ENCODE measurements at places on chromosomes 4 and X. TPM values are rescaled to one million over a fixed set of nuclear protein-coding genes. Genes with fewer than 3 reads are reported as not detected.

DNA sequence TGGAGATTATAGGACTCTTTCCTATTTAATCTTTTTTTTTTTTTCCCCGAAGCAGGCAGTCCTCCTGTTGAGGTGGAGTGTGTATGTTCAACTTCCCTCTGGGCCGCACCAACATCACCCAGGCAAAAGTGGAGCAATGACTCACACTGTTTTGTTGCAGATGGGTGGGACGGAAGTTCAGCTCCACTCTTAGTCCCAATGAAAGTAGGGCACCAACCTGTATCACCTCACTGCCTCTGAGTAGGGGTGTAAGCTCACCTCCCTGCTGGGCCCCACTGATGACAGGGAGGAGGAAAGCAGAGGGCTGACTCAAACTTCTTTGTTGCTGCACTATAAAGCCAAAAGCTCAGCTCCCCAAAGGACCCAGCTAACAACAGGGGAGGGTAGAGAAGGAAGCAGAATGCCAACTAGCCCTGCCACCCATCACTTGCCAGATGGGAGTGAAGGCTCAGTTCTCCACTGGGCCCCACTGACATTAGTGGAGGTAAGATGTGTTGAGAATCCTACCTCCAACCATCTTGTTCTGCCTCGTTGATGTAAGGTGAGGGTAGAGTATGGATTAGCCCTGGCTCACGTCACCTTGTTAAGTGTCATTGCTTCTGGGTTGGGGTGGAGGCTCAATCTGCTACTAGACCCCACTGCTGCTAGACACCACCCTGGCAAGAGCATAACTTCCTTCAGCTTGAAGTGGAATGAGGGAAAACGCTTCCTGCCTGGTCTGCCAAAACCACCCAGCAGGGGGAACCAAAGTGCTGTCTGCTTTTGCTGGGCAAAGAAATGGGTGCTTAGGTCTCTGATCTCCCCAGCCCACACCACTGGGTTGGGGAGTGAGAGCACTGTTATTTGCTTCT is 14.1 kb downstream of the RPS6KA3 start:
- peak overlapping the region; percentile 66 for H3K27ac ChIP-seq
- H3K27me3 ChIP-seq: no peaks in the 10 kb centered on the region
- peaks cover 6% of the 10 kb centered on the region for H3K36me3 ChIP-seq
- peaks cover 18% of the 10 kb centered on the region for H3K4me1 ChIP-seq
- H3K4me3 ChIP-seq: no peak overlapping the region

- H3K27ac ChIP-seq: no peak overlapping the region
- no peaks in the 10 kb centered on the region for H3K36me3 ChIP-seq
- H3K4me3 ChIP-seq: no peak overlapping the region
- no peaks in the 10 kb centered on the region for H3K27me3 ChIP-seq
- DNase-seq: no peak
Observed at GRCh38 chrX:22220941-22221340, 51.8 kb upstream of the CBLL2 start.

DNA sequence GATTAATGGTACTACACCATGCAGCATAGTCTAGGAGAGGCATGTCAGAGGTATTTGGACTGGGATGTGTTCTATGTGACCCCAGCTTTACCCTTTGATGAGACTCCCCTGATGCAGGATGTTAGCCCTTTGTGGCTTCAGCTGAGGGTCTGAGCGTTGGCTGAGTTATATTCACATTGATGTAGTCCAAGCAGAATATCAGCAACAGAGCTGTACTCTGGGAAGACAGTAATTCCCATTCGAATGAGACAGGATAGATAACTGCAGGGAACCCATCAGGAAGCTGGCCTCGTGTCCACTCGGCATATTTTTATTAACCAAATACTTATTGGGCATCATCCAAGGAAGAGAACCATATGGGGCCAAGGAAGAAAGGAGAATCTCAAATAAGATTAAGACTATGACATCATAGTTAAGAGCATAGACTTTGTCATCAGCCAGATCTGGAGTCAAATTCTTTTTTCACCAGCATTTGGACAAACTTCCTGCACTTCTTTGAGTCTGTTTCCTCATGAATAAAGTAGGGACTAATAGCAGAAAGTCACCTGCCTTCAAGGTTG is 198.1 kb downstream of the SOWAHB start:
- H3K36me3 ChIP-seq: no peaks in the 10 kb centered on the region
- no peaks in the 10 kb centered on the region for H3K4me1 ChIP-seq
- no peak for DNase-seq
- no peak overlapping the region for H3K27ac ChIP-seq
- no peak overlapping the region for H3K4me3 ChIP-seq

DNA sequence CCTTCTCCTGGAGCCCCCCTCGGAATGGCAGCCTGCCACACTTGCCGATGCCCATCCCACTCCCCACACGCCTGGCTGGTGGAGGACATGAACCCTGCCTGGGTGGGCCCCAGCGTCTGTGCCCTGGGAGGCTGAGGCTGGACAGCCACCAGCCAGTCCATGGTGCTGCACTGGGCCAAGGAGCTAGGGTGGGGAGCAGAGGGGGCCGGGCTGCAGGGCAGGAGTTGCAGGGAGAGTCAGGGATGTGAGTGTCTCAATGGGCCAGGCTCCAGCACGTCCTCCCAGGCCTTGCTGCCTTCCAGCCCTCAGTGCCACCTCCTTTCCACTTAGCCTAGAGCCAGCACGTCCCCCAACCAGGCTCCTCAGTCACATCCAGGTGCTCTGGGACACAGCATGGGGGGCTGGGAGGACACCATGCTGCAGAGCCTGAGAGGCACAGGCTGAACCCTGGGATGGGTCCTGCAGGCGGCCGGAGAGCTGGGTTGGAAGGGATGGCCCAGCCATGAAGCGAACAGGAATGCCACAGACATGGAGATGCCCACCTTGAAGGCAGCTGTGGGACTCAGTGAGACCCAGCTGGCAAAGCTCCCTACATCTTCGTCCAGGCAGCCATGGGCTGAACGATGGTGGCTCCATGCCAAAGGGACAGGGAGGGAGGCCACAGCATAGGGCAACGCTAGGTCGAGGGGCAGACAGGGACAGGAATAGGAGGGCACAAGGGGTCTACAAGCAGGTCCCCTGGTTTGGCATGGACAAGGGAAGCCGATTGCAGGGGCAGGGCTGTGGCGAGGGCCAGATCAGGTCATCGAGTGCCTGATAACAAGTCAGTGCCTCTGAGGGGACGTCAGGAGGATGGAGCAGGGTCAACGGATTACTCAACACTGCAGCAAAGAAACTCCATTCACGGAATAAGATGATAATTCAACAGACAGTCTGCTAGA is 30.1 kb upstream of the MXD4 start:
- H3K4me1 ChIP-seq: peaks cover 68% of the 10 kb centered on the region
- H3K36me3 ChIP-seq: peaks cover 2% of the 10 kb centered on the region
- DNase-seq: no peak
- peak overlapping the region; percentile 85 for H3K27ac ChIP-seq
- no peak overlapping the region for H3K4me3 ChIP-seq

DNA sequence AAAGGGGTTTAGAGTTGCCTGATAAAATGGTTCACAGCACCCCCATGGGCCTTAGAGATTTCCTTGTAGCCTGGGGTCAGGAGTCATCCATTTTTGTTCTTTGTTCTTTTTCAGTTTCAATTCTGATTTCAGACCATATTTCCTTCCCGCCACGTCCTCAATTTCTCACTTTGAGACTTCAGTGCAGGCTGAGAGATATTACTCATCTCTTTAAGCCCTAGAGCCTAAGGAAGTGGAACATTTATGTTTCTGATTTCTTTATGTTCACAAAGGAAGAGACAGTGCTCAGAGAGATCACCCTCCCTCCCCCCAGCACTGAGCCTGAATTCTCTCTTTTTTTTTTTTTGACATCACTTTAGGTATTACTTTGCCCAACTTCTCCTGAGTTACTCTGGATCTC is 56.3 kb downstream of the MSN start:
- H3K36me3 ChIP-seq: peaks cover 57% of the 10 kb centered on the region
- peaks cover 71% of the 10 kb centered on the region for H3K4me1 ChIP-seq
- H3K27ac ChIP-seq: peak overlapping the region; percentile 64

- H3K36me3 ChIP-seq: no peaks in the 10 kb centered on the region
- H3K4me3 ChIP-seq: no peak overlapping the region
- no peak overlapping the region for H3K27ac ChIP-seq
Observed at GRCh38 chr4:167428156-167428555, 193.9 kb upstream of the SPOCK3 start.

DNA sequence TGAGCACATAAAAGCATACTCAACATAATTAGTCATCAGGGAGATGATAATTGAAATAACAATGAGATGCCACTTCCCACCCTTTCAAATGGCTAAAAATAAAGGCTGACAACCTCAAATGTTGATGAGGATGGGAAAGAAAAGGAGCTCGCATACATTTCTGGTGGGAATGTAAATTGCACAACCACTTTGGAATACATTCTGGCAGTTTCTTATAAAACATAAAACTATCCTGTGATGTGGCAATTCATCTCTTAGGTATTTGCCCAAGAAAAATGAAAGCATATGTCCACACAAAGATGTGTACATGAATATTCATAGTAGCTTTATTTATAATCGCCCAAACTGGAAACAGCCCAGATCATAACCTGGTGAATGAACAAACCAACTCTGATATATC is 687 bp upstream of the ZNF275 start:
- no peak overlapping the region for H3K27ac ChIP-seq
- H3K4me1 ChIP-seq: peaks cover 33% of the 10 kb centered on the region
- no peak for DNase-seq
- H3K4me3 ChIP-seq: peak overlapping the region; percentile 46
- H3K27me3 ChIP-seq: no peaks in the 10 kb centered on the region
- peaks cover 12% of the 10 kb centered on the region for H3K36me3 ChIP-seq

DNA sequence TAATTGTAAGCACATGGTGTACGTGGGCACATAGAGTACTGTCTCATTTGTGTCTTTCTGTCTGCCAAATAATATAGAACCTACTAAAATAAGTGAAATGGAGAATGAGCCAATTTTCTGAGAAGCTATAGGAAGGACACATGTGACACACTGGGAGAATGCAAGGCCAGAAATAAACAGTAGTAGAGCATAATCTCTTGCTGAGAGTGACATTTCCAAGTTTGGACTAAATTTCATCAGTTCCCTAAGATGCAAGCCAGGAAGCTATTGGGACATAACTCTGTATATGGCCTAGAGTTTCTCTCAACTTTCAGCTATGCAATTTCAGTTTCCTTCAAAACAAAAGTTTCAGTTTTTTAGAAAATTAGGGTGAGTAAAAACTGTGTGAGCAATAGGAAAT is 638.7 kb downstream of the PCDH18 start:
- no peaks in the 10 kb centered on the region for H3K4me1 ChIP-seq
- H3K27ac ChIP-seq: no peak overlapping the region
- no peaks in the 10 kb centered on the region for H3K36me3 ChIP-seq
- DNase-seq: no peak
- no peak overlapping the region for H3K4me3 ChIP-seq

GRCh38 chr4:173013232-173013930 is 155.2 kb upstream of the GALNT7 start:
- H3K4me1 ChIP-seq: no peaks in the 10 kb centered on the region
- DNase-seq: peak; percentile 39
- H3K27me3 ChIP-seq: no peaks in the 10 kb centered on the region
- no peak overlapping the region for H3K27ac ChIP-seq

GRCh38 chr4:67702166-67702565 is 1.2 kb upstream of the UBA6 start:
- peaks cover 3% of the 10 kb centered on the region for H3K36me3 ChIP-seq
- DNase-seq: no peak
- H3K27ac ChIP-seq: no peak overlapping the region

- no peak overlapping the region for H3K27ac ChIP-seq
- no peaks in the 10 kb centered on the region for H3K27me3 ChIP-seq
- no peak for DNase-seq
- H3K4me1 ChIP-seq: no peaks in the 10 kb centered on the region
Observed at GRCh38 chr4:126455865-126456264, 1141.1 kb downstream of the FAT4 start.

- no peak for DNase-seq
- H3K4me3 ChIP-seq: peak overlapping the region; percentile 75
- no peaks in the 10 kb centered on the region for H3K36me3 ChIP-seq
- H3K27me3 ChIP-seq: no peaks in the 10 kb centered on the region
- peaks cover 22% of the 10 kb centered on the region for H3K4me1 ChIP-seq
- H3K27ac ChIP-seq: no peak overlapping the region
Observed at GRCh38 chr4:8427761-8428287, 12.7 kb downstream of the ACOX3 start.

DNA sequence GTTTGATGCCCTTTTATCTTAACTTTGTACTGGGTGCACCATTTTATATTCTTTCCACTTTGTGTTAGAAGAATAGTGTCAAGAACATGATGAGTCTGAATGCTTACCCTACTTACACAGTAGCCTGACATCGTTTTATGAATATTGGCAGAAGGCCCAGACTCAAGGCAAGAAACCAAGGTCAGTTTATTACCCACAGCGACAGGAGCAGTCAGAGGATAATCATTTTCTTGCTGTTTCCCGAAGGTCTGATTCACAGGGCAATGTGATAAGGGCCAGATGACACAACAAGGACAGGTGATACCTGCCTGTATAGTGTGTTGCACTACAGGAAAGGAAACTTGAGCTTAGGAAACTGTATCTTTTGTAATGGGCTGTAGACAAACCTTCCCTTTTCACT is 417.4 kb downstream of the SPOCK3 start:
- no peak overlapping the region for H3K4me3 ChIP-seq
- no peak for DNase-seq
- no peaks in the 10 kb centered on the region for H3K4me1 ChIP-seq
- no peaks in the 10 kb centered on the region for H3K36me3 ChIP-seq
- H3K27ac ChIP-seq: no peak overlapping the region

- no peaks in the 10 kb centered on the region for H3K27me3 ChIP-seq
- no peaks in the 10 kb centered on the region for H3K4me1 ChIP-seq
- no peak overlapping the region for H3K27ac ChIP-seq
- H3K4me3 ChIP-seq: no peak overlapping the region
Observed at GRCh38 chrX:154815274-154815818, 10.1 kb upstream of the MPP1 start.

DNA sequence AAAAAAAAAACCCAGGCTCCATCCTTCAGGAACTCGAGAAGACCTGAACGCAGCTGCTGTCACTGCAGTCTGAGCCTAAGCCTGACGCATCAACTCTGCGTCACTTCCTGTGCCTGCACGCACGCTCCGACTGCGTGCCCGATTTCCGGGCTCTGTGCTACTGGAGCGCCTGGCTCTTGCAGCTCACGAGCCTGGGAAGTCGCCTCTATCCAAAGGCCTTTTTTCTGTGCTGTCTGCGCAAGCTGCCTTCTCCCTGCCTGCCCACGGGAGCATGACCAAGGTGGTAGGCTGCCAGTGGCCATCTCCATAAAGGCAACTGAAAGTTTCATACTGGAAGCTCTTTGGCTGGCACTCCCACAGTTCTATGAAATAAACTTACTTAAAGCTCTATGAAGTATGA is 9.9 kb upstream of the GASK1B start:
- H3K4me3 ChIP-seq: no peak overlapping the region
- no peaks in the 10 kb centered on the region for H3K27me3 ChIP-seq
- no peaks in the 10 kb centered on the region for H3K36me3 ChIP-seq
- H3K4me1 ChIP-seq: no peaks in the 10 kb centered on the region
- H3K27ac ChIP-seq: no peak overlapping the region

- DNase-seq: no peak
- H3K27me3 ChIP-seq: no peaks in the 10 kb centered on the region
- H3K4me1 ChIP-seq: no peaks in the 10 kb centered on the region
- H3K36me3 ChIP-seq: no peaks in the 10 kb centered on the region
Observed at GRCh38 chrX:30572004-30572403, 5.6 kb downstream of the TASL start.

The SLBP gene
- total RNA-seq: 45.8 TPM

The GJB1 gene
- not detected for total RNA-seq

The IL1RAPL1 gene
- total RNA-seq: not detected

The PNCK gene
- 1.0 TPM for total RNA-seq

All from CD4-positive, alpha-beta T cell (primary cell).